ENCODE measurements at places on chromosomes 2 and 18.

- DNase-seq, result no peak
Observed at GRCh38 chr18:59488899-59489298, 129.8 kb upstream of the LMAN1 start.

DNA sequence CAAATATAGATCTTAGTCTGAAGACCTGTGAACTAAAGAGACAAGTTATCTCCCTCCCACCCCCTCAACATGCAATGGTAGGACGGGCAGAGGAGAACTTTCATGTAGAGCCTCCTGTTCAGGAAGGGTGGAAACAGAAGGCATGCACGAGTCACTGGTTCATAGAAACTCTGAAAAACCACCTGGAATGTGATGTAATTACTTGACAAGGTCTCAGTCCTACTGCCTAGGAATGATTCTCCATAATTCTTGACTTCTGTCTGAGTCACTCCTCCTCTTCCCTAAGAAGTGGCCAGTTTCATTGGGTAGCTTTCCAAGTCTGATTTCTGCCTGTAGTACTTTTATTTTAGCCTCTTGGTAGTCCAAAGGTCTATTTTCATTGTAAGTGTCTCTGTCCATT lies 277.3 kb downstream of the PTPRM start:
- DNase-seq, result no peak

- peak; percentile 56 for DNase-seq
Observed at GRCh38 chr2:190831941-190832340, 48.7 kb upstream of the GLS start.

DNA sequence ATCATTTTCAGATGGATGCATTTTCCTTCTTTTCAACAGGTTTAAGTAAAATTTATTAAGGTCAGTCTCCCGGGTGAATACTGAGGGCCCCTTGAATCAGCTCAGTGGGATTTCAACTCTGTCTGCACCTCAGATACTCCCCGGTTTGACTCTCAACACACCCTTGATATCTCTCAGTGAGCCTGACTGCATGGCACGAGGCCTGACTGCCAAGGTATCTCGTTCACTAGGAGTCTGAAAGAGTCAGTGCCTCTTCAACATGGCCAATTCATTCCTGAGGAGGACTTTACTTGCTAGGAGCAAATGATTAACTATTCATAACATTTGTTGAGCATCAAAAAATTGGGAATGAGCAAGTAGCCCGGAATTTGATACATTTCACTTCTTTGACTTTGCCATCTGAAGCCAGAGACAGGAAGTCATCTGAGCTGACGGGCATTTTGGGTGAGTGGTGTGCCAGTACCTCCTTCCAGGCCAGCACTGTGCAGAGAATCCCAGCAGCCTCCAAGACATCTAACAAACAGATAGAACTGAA lies 81.0 kb downstream of the VAPA start:
- no peak for DNase-seq

- DNase-seq, result no peak
Observed at GRCh38 chr18:75553021-75553420, 125.5 kb upstream of the SMIM21 start.

- peak; percentile 34 for DNase-seq
Observed at GRCh38 chr2:11004199-11004598, 92.5 kb downstream of the KCNF1 start.

DNA sequence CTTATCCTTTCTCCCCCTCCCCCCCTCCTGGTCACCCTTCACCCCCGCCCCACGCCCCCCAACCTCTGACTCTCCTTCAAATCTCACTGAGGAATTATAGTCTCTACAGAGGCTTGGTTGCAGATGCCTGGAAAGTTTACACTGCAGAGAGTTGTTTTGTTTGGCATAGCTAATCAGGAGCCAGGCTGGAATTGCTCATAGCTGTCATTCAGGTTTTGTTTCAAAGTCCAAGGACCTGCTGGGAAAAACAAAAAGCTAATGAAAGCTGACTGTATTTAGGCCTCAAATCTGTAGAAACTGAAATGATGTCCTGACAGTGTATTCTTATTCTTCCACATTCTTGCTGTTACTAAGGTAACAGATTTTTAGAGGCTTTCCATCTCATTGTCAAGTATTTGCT lies 22.6 kb downstream of the GREB1L start:
- no peak for DNase-seq

DNA sequence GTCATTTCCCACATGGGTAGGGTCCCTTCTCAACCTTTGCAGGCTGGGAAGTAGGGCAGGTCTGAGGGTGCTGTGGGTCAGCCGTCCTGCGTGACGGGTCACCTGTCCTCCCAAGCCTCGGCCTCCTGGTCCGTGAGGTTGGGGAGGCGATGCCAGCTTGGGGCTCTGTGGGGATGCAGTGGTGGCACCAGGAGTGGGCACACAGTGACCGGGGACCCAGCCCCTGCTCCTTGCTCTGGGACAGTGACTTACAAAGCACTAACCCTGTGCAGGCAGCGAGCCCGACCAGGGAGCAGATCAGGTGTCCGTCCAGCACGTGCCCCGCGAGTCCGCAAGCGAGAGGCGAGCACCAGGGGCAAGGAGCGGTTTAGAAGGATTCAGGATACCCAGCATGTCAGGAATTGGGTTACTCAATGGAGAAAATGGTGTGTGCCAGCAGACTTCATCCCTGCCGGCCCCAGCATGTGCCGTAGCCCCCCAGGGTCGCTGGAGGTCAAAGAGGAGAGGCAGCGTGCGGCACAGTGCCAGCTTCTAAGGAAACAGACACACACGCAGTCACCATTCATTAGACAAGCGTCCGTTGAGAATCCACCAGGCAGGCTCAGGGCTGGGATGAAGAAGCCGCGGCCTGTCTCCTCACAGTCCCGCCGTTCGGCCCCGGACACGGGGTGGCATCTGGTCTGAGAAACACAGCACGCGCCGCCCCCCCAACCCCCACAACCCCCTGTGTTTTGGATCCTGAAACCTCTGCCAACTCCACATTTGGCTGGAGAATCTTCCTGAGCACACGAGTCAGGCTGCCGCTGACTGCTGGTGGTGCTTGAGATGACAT lies 11.7 kb downstream of the COLEC11 start:
- no peak for DNase-seq

DNA sequence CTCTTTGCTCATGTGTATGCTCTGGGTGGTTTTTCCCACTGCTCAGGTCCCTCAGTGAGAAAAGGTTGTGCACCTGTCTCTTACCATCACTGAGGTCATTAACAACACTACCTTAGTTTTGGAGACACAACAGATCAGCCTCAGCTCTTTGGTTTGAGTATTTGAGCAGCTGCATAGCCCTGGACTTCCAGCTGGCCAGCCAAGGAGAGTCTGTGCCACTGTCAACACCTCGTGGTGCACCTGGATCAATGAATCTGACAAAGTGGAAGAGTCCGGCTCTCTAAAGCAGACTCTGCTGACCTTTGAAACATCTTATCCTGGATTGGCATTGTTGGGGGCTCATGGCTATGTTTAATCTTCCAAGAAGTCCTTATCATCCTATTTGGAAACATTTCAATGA lies 30.0 kb downstream of the SERPINB8 start:
- no peak for DNase-seq

GRCh38 chr2:20487392-20488174 lies 40.7 kb downstream of the RHOB start:
- DNase-seq, result no peak

DNA sequence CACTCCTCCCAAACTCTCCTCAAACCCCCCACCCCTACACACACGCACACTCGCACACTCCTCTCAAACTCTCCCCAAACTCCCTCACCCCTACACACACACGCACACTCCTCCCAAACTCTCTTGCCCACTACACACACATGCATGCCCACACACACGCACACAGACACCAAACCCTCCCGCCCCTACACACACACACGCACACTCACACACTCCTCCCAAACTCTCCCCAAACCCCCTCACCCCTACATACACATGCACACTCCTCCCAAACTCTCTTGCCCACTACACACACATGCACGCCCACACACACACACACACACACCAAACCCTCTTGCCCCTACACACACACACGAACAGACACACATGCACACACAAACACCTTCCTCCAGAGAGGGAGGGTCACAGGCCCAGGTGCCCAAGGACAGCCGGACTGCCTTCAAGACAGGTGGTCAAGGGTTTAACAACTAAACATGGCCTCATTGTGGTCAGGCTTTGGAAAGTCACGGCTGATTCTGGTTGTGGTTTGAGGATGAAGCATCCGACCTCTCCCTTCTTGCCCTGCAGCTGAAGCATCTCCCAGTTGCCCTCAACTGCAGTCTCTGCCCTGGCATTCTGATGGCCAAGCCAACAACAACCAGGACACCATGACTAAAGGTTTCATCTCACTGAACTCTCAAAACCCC lies 72.3 kb upstream of the SNTG2 start:
- DNase-seq, result no peak

Measured in suppressor macrophage (primary cell).